ENCODE measurements at places on chromosomes 11 and 22.

DNA sequence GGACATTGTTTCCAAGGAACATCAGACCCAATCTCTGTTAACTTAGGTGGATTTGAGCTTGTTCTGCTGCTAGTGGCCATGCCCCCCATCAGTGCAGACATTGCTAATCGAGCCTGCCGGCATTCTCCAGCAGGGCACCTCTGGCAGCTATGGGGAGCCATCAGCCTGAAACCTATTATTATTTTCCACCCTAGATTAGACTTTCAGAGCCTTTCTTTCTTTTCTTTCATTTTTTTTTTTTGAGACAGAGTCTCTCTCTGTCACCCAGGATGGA is 4.9 kb downstream of the CACNA1I start:
- no peak for DNase-seq

- no peak for DNase-seq
These were observed 30.0 kb downstream of the KIAA1671 start for GRCh38 chr22:24982301-24983056.

GRCh38 chr11:8321876-8322275 is 58.2 kb upstream of the LMO1 start:
- no peak for DNase-seq

- no peak for DNase-seq
These were observed 21.2 kb downstream of the MUC5AC start for GRCh38 chr11:1178906-1179305.

GRCh38 chr11:22832315-22833015 is 2.9 kb upstream of the SVIP start:
- no peak for DNase-seq

All from NCI-H1105 (cell line).